Tibial nerve (tissue), 4 donors: ENCODE measurements at places on chromosomes 12 and 14. TPM values are rescaled to one million over a fixed set of nuclear protein-coding genes. Genes with fewer than 3 reads are reported as not detected.

The ATL1 gene
- 13.5 TPM for total RNA-seq

The RNASE1 gene
- 430 TPM for total RNA-seq

The CLEC1B gene
- total RNA-seq, result not detected

The ADAM21 gene
- total RNA-seq, result not detected

The CFAP251 gene
- total RNA-seq, result 5.4 TPM

The KLRF1 gene
- not detected for total RNA-seq

The TMPRSS12 gene
- not detected for total RNA-seq

The RNFT2 gene
- total RNA-seq, result 3.6 TPM

The CDK17 gene
- total RNA-seq, result 65.1 TPM

The TCL1A gene
- total RNA-seq, result not detected

The NGDN gene
- 36.3 TPM for total RNA-seq

The MYO1H gene
- 0.20 TPM for total RNA-seq

The ETFRF1 gene
- 49.2 TPM for total RNA-seq

The INSM2 gene
- total RNA-seq, result not detected

The CCDC175 gene
- total RNA-seq, result not detected

The MGAT4C gene
- under 0.01 TPM for total RNA-seq
